A549 treated with Hydrocortisone at 1 μM for 4 hours (cell line): ENCODE measurements at places on chromosomes 6 and 20. TPM values are rescaled to one million over a fixed set of nuclear protein-coding genes. Genes with fewer than 3 reads are reported as not detected.

Gene EPPIN
- not detected in 5 replicates for total RNA-seq

Gene NKAIN2
- not detected in 5 replicates for total RNA-seq

Gene PRSS16
- total RNA-seq, result 3.0 to 3.4 TPM (median 3.0 TPM) in 5 replicates

Gene RBBP8NL
- 0.62 to 1.3 TPM (median 0.98 TPM) in 5 replicates for total RNA-seq

Gene PDE7B
- total RNA-seq, result 0.62 to 0.73 TPM (median 0.63 TPM) in 5 replicates

Gene PNISR
- 18.5 to 28.8 TPM (median 26.7 TPM) in 5 replicates for total RNA-seq

Gene CST7
- 0.13 TPM in 1 of 5 replicates, not detected in the others for total RNA-seq

Gene CLDN20
- total RNA-seq, result not detected in 5 replicates

Gene EYA2
- total RNA-seq, result 2.0 to 2.6 TPM (median 2.4 TPM) in 5 replicates

Gene GJA10
- not detected in 5 replicates for total RNA-seq

Gene BACH2
- 0.53 to 1.6 TPM (median 0.70 TPM) in 5 replicates for total RNA-seq

Gene ZNF831
- not detected in 5 replicates for total RNA-seq

Gene BANF2
- not detected in 5 replicates for total RNA-seq

Gene GPR6
- not detected in 5 replicates for total RNA-seq

Gene TJAP1
- 17.8 to 19.6 TPM (median 18.8 TPM) in 5 replicates for total RNA-seq

Gene FILIP1
- 0.20 to 0.35 TPM (median 0.29 TPM) in 5 replicates for total RNA-seq

Gene FOXA2
- 13.3 to 18.2 TPM (median 17.3 TPM) in 5 replicates for total RNA-seq

Gene GPX5
- total RNA-seq, result not detected in 5 replicates

Gene NRSN1
- not detected in 5 replicates for total RNA-seq

Gene ZC2HC1B
- total RNA-seq, result not detected in 5 replicates

Gene SLC22A7
- not detected in 5 replicates for total RNA-seq

Gene NHLRC1
- 1.3 to 2.0 TPM (median 1.8 TPM) in 5 replicates for total RNA-seq

Gene TBC1D22B
- 5.0 to 5.9 TPM (median 5.4 TPM) in 5 replicates for total RNA-seq

Gene MAPK14
- 21.9 to 30.1 TPM (median 26.6 TPM) in 5 replicates for total RNA-seq

Gene GNRH2
- 0.16 to 0.34 TPM (median 0.27 TPM) in 4 of 5 replicates, not detected in the other for total RNA-seq

Gene ADGRF5
- 0.03 TPM in 1 of 5 replicates, not detected in the others for total RNA-seq

Gene MAFB
- total RNA-seq, result 0.13 to 0.44 TPM (median 0.15 TPM) in 5 replicates

Gene LAMA4
- total RNA-seq, result 1.1 to 1.5 TPM (median 1.3 TPM) in 5 replicates

Gene GLP1R
- total RNA-seq, result not detected in 5 replicates

Gene NNAT
- not detected in 5 replicates for total RNA-seq

Gene CLPSL2
- total RNA-seq, result 0.60 to 1.6 TPM (median 0.66 TPM) in 5 replicates

Gene VNN1
- total RNA-seq, result 0.03 to 0.15 TPM (median 0.06 TPM) in 5 replicates

Gene SRPK1
- 24.9 to 54.2 TPM (median 29.4 TPM) in 5 replicates for total RNA-seq

Gene NUP153
- total RNA-seq, result 26.0 to 34.9 TPM (median 29.1 TPM) in 5 replicates

Gene PACRG
- total RNA-seq, result 0.09 TPM in 1 of 5 replicates, not detected in the others

Gene ENPP1
- total RNA-seq, result 1.2 to 1.6 TPM (median 1.6 TPM) in 5 replicates

Gene MLN
- not detected in 5 replicates for total RNA-seq

Gene TRPC4AP
- 58.4 to 66.2 TPM (median 62.9 TPM) in 5 replicates for total RNA-seq

Gene ABHD12
- 109 to 160 TPM (median 149 TPM) in 5 replicates for total RNA-seq

Gene NELFCD
- 40.0 to 46.7 TPM (median 44.1 TPM) in 5 replicates for total RNA-seq

Gene ECT2L
- total RNA-seq, result not detected in 5 replicates

Gene SYTL3
- total RNA-seq, result 1.3 to 1.9 TPM (median 1.6 TPM) in 5 replicates

Gene ASIP
- not detected in 5 replicates for total RNA-seq

Gene C20orf202
- total RNA-seq, result 0.07 TPM in 1 of 5 replicates, not detected in the others
